ENCODE measurements at places on chromosomes 6 and 20. TPM values are rescaled to one million over a fixed set of nuclear protein-coding genes. Genes with fewer than 3 reads are reported as not detected.

GRCh38 chr6:169520104-169520503, 181.7 kb downstream of the WDR27 start:
- no peaks in the 10 kb centered on the region for H3K27me3 ChIP-seq
- H3K4me1 ChIP-seq: no peaks in the 10 kb centered on the region
- no peak overlapping the region for H3K4me3 ChIP-seq
- H3K36me3 ChIP-seq: no peaks in the 10 kb centered on the region
- no peak overlapping the region for H3K27ac ChIP-seq
- no peak for DNase-seq

DNA sequence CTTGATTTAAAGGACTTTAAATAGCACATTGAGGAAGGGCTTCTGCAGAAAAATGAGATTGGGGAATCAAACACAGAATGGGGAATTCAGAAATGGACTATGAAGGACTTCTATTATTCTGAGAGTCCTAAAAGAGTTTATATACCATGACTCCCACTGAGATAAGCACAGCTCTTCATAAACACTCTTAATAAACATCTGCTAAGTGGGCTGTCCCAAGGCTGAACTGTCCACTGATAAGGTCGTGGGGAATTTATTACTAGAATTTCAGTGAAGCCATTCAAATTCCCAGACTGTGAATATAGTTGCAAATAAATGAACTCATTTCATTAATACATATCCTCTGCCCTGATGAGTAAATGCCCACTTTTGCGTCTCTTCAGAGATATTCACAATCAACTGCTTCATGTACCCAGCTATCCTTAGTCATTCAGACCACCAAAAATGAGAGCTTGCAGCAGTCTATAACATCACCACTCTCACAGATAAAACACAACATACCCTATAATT, 468.2 kb upstream of the RUNX2 start:
- H3K27me3 ChIP-seq: no peaks in the 10 kb centered on the region
- H3K4me3 ChIP-seq: no peak overlapping the region
- H3K36me3 ChIP-seq: no peaks in the 10 kb centered on the region
- H3K27ac ChIP-seq: no peak overlapping the region
- no peaks in the 10 kb centered on the region for H3K4me1 ChIP-seq

- no peak overlapping the region for H3K4me3 ChIP-seq
- H3K36me3 ChIP-seq: no peaks in the 10 kb centered on the region
- DNase-seq: no peak
- H3K4me1 ChIP-seq: no peaks in the 10 kb centered on the region
- no peaks in the 10 kb centered on the region for H3K27me3 ChIP-seq
These were observed 56.6 kb downstream of the MMUT start for GRCh38 chr6:49406250-49406970.

DNA sequence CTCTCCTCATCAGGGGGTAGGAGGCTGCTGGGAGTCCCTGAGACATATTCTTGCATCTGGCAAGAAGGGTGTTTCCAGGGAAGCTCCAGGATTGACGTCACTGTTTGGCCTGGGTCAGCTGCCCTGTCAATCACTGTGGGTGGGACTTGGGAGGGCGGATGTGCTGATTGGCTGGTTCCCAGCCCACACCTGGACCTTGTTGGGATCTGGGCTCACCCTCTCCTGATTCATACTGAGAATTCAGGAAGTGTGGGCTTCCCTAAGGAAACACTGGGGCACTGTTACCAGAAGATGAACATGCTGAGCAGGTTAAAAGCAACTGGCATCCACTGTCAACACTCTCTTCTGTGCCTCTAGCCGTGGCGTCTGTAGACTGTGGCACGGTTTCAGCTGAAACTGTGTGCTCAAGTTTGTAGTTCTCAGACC, 36.5 kb downstream of the CDH26 start:
- no peak overlapping the region for H3K27ac ChIP-seq
- DNase-seq: no peak
- H3K27me3 ChIP-seq: peaks cover 1% of the 10 kb centered on the region
- no peaks in the 10 kb centered on the region for H3K4me1 ChIP-seq
- no peak overlapping the region for H3K4me3 ChIP-seq
- H3K36me3 ChIP-seq: no peaks in the 10 kb centered on the region

- H3K36me3 ChIP-seq: no peaks in the 10 kb centered on the region
- no peaks in the 10 kb centered on the region for H3K4me1 ChIP-seq
These were observed 12.0 kb downstream of the ZCCHC3 start for GRCh38 chr20:309306-309840.

GRCh38 chr6:158869826-158870648, 50.9 kb upstream of the EZR start:
- DNase-seq: peak; percentile 84
- H3K27me3 ChIP-seq: no peaks in the 10 kb centered on the region
- H3K4me3 ChIP-seq: peak overlapping the region; percentile 46
- no peak overlapping the region for H3K27ac ChIP-seq
- H3K36me3 ChIP-seq: no peaks in the 10 kb centered on the region

DNA sequence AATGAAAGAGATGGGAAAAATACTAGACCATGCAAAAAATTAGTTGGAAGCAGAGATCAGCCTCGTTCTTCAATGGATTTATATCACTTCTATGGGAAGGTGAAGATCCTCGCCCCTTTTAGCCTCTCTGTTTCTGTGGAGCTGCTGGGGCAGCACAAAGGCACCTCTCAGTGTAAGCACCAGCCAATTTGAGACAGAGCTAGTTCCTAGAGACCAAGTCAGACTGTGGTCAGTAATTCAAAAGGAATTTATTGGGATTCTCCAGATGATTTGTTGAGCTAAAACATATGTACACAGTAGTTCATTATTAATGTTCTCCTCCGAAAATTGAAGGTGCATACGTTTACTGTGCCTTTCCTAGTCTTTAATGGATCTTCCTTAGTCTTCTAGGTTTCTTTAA, 42.4 kb downstream of the SCGN start:
- H3K4me1 ChIP-seq: no peaks in the 10 kb centered on the region
- H3K4me3 ChIP-seq: no peak overlapping the region
- H3K27ac ChIP-seq: no peak overlapping the region
- no peak for DNase-seq
- H3K27me3 ChIP-seq: no peaks in the 10 kb centered on the region
- no peaks in the 10 kb centered on the region for H3K36me3 ChIP-seq

DNA sequence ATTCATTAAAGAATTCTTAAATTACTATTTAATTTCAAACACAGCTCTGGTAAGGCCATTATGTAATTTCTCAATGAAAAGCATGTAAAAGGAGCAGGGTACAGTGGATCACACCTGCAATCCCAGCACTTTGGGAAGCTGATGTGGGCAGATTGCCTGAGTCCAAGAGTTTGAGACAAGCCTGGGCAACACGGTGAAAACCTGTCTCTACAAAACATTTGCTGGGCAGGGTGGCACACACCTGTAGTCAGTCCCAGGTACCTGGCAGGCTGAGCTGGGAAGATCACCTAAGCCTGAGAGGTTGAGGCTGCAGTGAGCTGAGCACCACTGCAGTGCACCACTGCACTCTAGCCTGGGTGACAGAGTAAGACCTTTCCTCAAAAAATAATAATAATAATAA, 37.4 kb downstream of the MDN1 start:
- H3K4me3 ChIP-seq: no peak overlapping the region
- no peaks in the 10 kb centered on the region for H3K27me3 ChIP-seq
- no peak overlapping the region for H3K27ac ChIP-seq
- no peaks in the 10 kb centered on the region for H3K4me1 ChIP-seq
- H3K36me3 ChIP-seq: peaks cover 8% of the 10 kb centered on the region

DNA sequence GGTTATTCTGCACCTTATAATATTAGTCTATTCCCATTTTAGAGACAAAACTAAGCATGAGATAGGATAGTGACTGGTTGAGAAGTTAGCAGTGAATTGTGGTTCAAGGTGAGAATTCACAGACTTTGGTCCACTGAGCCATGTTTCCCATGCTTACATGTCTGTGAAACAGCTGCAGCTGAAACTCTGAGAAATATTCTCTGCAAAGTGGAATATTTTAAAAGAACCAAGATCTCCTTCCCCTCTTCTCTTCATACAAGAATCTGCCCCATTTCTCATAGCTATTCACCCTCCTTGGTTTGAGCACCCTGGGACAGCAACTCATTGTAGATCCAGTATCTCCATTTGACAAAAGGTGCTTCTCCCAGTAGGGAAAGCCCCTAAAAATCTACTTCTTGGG, 70.2 kb upstream of the TMEM170B start:
- H3K27ac ChIP-seq: no peak overlapping the region
- H3K27me3 ChIP-seq: no peaks in the 10 kb centered on the region
- no peaks in the 10 kb centered on the region for H3K4me1 ChIP-seq
- DNase-seq: no peak
- no peak overlapping the region for H3K4me3 ChIP-seq
- H3K36me3 ChIP-seq: no peaks in the 10 kb centered on the region

The CALHM5 gene
- 11.5 TPM for total RNA-seq

The BCAS4 gene
- 5.4 TPM for total RNA-seq

The CHRNA4 gene
- not detected for total RNA-seq

The RAET1E gene
- total RNA-seq: 0.65 TPM

The JPH2 gene
- total RNA-seq: 140 TPM

Measured in aorta (tissue), 5 donors.